CD4-positive, CD25-positive, alpha-beta regulatory T cell (primary cell): ENCODE measurements at places on chromosomes 1 and 21.

DNA sequence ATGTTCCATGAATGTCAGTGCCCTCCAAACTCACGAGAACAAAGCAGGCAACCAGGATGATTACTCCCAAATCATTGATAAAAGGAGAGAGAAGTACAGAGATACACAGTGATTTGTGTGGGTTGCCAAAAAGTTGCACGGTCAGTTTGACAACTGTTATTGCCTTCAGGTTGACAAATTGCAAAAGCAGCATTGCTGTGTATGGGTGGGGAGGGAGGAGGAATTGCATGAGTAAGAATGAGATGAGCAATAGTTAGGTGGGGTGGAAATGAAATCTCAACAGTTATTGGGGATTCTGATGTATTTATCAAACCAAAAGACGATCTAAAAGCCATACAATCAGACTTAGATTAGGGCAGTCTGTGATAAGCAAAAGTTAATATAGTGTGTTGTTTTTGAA is 93.7 kb downstream of the NTMT2 start:
- DNase-seq: no peak

DNA sequence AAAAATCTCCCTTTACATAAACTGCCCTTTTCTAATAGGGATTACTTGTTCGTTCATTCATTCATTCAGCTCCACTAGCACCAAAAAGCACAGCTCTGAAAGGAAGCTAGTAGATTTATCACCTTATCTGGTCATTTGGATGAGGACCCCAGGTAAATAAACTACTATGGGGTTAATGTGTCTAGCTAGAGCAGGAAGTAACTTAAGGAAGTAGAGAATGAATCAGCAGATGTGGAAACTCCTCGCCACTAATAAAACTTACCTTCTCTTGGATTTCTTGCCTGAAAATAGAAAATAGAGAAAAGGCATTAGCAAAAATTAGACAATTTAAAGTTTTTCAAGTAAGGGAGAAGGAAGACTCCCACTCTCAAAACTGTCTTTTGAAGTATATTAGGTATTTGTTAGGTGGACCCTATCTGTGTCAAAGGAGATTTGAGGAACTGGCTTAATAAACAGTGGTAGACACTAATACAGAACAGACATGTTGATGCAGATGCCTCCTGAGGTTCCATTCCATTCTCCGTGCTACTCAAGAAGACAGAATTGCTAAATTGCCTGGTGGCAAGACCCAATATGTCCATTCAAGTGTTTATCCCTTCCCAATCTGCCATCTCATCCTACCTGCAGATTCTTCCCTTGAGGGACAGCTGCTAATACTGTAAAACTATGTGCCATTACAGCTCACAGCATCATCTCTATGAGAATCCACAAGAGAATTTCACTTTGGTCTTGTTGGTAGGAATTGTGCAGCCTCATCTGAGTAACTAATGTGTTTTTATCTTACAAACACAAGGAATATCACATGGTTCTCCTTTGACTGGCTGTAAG is 14.9 kb downstream of the SELL start:
- no peak for DNase-seq

- no peak for DNase-seq
Observed at GRCh38 chr1:215241451-215241850, 158.9 kb downstream of the KCNK2 start.

DNA sequence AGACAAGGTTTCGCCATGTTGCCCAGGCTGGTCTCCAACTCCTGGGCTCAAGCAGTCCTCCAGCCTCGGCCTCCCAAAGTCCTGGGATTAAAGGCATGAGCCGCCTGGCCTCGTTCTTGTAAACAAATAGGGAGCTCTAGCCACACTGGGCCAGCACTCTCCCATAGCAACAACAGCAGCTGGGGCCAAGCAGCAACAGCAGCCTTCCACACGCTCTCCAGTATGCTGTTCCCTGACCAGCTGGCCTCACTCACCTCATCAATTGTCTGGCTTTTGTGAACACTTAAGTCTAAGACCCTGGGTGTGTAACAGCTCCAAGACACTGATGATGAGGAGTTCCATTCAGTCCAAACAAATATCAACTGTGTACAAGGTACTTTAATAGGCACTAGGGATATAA is 16.9 kb upstream of the GLIS1 start:
- DNase-seq: no peak

DNA sequence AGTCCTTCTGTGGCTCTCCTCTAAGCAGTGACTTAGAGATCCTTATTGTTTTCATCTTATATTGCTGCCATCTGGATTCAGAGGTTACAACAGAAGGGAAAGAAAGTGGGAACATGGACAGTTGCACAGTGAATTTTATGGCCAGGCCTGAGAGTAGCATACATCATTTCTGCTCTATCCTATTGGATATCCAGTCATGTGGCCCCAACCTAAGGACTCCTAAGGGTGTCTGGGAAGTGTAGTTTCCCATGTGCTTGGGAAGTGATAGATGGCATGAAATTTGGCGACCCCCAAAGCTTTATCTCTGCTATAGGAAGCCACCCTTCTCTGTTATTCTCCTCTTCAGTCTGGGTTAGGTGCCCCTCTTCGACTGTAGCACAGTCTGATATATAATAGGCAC is 51.9 kb downstream of the CDC7 start:
- DNase-seq: no peak
